Esophagus squamous epithelium (tissue), 5 donors: ENCODE measurements at places on chromosomes 1 and 21.

DNA sequence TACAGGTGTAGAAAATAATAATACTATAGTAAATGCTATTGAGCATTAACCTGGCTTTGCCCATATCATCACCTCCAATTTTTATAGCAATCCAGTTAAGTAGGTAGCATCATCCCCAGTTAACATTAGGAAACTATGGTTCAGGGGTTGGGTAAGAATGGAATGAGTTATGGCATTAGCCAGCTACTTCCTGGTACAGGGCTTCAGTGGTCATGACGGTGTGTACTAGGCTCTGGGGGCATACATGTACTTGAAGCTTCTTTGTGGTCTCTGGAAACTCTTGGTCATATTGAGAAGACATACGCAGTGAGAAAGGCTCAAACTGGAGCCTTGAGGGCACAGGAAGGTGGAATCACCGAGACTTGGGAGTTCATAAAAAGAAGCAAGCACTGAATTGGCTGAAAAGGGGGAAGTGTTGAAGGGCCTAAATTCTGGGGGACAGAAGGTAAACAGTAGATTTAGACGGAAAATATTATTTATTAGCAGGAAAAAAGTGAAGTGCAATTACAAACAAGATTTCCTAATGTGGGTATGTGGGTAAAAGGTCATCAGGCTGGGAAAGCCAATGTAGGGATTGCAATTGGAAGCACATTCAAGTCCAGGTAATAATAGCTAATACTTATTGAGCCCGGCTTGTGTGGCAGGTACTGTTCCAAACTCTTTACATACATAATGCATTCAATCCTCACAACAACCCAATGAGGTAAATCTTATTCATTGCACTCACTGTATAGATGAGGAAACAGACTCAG is 114.2 kb upstream of the ATP1A1 start:
- no peak for DNase-seq

- DNase-seq, result no peak
Observed at GRCh38 chr1:41641941-41642527, 157.6 kb upstream of the EDN2 start.

DNA sequence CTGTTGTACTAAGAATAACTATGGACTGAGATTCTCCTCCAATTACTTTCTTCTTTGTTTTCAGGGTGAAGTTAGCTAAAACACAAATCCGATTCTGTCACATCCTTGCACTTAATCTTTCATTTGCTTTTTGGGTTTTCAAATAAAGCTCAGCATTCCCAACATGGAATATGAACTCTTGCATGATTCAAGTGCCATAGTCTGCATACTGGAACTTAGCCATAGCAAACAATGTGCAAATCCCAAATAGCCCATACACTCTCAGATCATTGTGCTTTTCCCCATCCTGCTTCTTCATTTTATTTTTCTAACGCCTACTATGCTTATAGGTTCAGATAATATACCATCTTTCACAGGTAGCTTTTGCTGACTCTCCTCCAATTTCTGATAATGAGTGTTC is 455.8 kb upstream of the PRMT6 start:
- DNase-seq, result no peak

DNA sequence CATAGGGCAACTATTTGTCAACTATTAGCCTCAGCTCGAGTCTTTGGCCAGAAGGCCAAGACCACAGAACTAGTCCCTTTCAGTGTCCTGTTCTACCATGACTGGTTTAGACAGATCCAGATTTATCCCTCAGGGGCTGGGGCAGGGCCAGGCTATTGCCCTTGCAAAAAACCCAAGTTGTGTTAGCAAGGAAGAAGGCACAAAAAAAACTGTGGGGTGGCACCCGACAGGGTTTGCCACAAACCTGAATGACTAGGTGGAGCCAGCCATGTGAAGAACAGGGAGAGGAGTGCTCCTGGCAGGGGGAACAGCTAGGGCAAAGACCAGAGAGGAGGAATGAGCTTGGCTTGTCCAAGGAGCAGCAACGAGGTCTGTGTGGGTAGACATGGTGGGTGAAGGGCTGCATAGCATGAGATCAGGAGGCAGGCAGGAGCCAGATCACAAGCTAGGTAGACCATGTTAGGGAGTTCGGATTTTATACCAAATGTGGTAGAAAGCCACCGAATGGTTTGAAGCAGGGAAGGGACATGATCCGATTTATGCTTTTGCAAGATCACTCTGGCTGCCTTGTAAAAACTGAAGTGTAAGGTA is 4.3 kb downstream of the DCST1 start:
- no peak for DNase-seq
